ENCODE measurements at places on chromosomes 5 and 9.

GRCh38 chr5:142210864-142211412 lies 102.4 kb downstream of the NDFIP1 start:
- no peak for DNase-seq

- DNase-seq, result no peak
Measured at GRCh38 chr5:136434795-136435194, 69.5 kb upstream of the TRPC7 start.

DNA sequence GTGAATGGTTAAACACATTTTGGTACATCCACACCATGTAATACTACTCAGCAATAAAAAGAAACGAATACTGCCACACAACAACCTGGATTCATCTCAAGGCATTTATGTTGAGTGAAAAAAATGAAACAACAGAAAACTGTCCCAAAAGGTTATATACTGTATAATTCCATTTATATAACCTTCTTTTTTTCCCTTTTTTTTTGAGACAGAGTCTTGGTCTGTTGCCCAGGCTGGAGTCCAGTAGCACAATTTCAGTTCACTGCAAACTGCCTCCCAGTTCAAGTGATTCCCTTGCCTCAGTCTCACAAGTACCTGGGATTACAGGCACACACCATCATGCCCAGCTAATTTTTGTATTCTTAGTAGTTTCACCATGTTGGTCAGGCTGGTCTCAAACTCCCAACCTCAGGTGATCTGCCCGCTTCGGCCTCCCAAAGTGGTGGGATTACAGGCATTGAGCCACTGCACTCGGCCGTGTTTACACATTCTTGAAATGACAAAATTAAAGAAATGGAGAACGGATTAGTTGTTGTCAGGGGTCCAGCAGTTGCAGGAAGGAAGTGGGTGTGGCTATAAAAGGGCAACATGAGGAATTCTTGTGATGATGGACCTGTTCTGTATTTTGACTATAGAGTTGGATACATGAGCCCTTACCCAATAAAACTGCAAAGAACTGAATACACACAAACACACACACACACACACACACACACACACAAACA lies 17.4 kb downstream of the PPP6C start:
- DNase-seq, result no peak

- DNase-seq, result no peak
Measured at GRCh38 chr5:116766470-116766947, 191.9 kb upstream of the SEMA6A start.

DNA sequence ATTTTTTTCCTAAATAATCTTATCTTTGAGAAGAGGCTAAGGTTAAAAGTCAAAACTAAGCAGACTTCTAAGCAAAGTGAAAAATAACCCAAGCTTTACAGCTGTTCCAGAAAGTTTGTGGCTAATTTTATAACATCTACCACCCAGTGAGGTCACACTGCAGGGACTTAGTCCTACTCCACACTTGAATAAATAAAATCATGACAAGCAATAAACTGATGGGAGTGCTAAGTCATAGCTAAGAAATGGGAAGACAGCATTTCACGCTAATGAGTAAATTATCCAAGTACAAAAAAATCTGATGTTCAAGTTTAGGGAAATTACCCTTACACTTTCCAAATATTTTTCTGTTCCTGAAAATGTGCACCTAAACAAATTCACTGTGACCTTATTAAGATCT lies 47.7 kb downstream of the ZNF608 start:
- no peak for DNase-seq

- DNase-seq, result no peak
Measured at GRCh38 chr5:179599973-179600372, 23.5 kb downstream of the HNRNPH1 start.

DNA sequence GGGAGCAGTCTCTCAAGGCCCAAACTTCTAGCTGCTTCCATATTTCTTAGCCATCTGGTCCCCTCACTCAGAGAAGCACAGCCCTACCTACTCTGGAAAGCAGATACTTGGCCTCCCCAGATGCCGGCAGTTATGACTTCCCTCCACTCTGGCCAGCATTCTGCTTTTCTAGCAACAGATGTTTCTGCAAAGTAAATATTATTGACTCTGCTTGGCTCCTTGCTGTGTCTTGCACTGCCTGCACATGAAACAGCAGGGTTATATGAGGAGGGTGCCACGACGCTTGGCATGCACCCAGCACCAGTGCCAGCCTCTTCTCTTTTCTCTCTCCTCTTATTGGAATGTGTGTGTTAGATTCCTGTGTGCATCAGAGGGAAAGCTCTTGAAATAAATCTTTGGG lies 99.7 kb downstream of the ARHGAP26 start:
- no peak for DNase-seq

DNA sequence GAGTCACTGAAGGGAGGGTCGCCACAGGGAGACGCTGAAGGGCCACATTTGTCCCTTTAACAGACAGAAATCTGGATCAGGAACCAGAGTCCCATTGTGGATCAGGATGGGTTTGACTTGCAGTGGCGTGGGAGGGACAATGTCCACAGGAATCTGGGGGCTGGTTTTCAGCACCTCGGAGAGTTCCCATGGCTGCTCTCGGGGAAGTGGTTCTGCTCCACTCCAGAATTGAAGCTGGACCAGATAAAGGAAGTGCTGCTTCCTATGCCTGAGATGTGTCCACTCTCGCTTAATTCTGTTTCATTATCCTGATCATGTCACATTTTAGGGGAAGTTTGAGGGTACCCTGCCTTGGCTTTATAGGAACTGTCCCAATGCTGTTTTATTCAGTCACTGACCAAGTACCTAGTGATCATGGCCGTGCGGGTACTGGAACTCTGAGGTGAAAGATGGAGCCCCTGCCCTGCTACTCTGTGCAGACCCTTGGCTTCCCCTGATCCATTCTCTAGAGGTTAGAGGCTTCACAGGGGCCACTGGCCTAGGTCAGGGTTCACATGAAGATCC lies 28.7 kb downstream of the ENHO start:
- no peak for DNase-seq

DNA sequence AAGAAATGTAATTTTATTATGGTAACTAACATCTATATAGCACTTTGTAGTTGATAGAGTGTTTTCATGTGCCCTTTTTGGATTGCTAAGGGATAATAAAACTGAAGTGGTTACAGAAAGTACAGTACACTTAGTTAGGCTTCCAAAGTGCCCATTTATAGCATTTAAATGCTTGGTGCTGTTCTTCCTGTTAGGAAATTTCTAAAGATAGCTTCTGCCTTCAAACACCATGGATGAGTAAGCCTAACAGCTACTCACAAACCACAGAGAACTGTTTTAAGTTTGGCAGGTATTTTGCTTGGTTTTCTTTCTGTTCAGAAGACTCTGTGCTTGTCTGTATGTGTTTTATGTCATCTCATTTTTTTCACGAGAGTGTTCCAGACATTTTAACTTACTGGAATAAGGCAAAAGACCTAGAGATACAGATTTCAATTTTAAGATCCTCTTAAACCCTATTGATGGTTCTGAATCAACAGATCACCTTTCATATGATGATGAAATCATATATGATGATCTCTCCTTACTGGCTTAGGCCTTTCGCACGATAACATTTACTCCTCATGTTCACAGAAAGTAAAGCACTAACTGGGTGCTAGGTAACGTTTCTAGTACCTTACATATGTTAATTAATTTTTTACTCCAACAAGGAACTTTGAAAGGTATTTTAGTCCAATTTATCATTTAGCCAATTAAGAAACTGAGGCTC lies 4.4 kb downstream of the RIMOC1 start:
- DNase-seq, result no peak

DNA sequence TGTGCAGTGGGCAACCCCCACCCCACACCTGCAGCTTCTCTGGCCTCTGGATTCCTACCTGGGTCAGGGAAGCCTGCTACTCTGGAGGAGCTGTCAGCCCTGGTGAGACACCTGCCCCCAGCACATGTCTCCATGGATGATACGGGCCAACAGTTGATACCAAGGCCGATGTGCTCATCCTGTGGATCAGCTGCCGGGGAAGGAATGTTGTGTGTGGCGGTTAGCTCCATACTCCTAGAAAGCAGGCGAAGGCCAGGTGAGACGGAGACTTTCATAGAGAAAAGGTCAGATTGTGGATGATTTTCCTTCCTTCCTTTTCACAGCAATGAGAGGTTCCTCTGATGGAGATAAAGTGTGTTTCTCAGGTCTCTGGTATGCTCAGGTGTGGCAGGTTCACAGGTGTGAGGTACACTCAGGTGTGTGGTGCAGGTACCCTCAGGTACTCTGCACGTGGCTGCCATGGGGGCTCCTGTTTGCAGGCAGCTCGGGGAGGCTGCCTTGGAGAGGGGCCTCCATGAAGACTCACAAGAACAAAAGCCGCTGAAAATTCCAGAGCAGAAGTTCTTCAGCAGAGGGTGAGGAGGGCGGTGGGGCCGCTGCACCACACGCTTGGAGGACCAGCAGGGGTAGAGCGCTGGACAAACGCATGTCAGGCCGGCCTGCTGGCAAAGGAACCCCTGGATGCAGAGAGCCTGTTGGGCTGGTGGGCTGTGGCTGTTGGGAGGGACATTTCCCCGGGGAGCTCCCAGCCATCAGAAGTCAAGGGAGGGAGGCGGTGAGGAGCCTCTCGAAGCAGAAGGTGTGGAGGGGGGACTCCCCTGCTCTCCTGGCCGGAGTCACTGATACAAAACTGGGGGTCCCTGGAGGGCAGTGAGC lies 5.1 kb upstream of the AHRR start:
- DNase-seq, result no peak

DNA sequence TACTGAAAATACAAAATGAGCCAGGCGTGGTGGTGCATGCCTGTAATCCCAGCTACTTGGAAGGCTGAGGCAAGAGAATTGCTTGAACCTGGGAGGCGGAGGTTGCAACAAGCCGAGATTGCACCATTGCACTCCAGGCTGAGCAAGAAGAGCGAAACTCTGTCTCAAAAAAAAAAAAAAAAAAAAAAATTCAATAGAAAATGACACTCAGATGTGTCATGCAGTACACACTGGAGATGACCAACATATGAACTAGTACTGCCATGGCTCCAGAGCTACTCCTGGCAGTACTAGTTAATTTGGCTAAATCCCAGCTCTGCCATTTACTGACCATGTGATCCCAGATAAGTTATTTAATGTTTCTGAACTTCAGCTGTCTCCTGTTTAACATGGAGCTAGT lies 7.3 kb downstream of the ATOX1 start:
- no peak for DNase-seq

Measured in stimulated activated CD8-positive, alpha-beta memory T cell treated with anti-CD3 and anti-CD28 coated beads, Interleukin-12 subunit alpha, Interleukin-12 subunit beta, amount 100 ng/mL, for 1 hour (primary cell).